CD4-positive, CD25-positive, alpha-beta regulatory T cell (primary cell): ENCODE measurements at places on chromosomes 4 and X.

- DNase-seq = no peak
Measured at GRCh38 chr4:6896035-6896434, 13.6 kb upstream of the TBC1D14 start.

DNA sequence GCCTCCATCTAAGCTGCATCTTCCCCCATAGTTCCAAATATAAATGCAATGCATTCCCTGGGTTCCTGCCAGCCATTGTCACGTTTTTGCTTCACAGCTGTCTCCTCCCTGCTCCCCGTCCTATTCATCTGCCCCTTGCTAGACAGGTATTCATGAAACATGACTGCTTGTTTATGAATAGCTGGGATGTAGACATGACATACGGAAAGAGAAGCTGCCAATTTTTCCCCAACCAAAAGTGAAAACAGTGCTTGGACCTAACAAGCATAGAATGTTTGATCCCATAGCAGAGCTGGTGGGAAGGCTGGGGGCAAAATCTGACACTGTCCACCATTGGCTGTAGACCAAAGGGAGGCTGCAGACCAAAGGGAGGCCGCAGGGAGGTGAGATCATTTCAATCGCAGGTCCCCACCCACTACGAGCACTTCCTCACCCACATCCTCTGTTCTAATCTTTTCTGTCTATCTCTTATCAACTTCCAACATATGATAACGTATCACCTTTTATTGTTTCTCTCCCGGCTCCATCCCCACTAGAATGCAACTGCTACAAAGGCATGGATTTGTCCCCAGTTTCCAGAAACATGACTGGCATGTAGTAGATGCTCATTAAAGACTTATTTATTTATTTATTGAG lies 8.5 kb upstream of the GYG2 start:
- no peak for DNase-seq

GRCh38 chr4:133145758-133146573 lies 3.1 kb upstream of the PCDH10 start:
- no peak for DNase-seq

- DNase-seq = no peak
Measured at GRCh38 chr4:185508181-185508580, 27.1 kb downstream of the PDLIM3 start.

GRCh38 chr4:6674500-6675149 lies 19.1 kb upstream of the S100P start:
- DNase-seq = peak; percentile 89

DNA sequence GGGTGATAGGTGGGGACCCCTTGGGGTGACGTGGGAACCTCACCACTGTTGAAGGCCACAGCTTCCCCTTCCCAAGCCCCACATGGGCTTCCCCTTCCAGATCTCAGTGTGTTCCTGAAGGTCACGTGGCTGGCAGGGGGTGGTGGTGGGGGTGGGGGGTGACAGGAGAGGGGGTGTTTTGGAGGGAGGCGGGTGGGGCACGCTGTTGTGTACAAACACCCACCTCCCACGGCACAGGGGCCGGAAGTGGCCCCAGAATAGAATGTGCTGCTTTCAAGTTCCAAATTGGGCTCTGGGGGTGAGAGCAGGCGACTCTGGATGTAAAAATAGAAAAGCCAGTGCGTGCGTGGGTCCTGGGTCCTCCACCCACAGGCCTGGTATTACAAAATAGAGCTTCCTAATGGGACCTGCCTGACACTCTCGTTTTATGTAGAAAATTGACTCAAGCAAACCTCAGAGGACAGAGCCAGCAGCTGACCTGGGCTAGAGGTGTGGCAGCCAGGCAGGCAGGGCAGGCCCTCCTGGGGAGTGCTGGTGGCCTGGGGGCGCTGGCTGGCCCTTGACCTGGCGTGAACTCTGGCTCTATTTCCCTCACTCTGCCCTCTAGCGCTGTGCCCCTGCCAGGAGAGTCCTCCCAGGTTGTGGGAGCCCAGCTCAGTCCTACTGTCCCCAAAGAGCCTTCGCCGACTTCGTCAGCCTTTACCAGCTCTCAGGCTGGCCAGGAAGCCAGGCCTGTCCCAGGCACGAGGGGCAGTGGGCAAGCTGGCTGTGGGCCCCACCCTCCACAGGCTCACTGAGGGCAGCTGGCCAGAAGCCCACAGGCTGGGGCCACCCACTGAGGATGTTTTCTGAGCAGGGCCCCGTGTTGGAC lies 5.4 kb upstream of the SH3BP2 start:
- DNase-seq = no peak

DNA sequence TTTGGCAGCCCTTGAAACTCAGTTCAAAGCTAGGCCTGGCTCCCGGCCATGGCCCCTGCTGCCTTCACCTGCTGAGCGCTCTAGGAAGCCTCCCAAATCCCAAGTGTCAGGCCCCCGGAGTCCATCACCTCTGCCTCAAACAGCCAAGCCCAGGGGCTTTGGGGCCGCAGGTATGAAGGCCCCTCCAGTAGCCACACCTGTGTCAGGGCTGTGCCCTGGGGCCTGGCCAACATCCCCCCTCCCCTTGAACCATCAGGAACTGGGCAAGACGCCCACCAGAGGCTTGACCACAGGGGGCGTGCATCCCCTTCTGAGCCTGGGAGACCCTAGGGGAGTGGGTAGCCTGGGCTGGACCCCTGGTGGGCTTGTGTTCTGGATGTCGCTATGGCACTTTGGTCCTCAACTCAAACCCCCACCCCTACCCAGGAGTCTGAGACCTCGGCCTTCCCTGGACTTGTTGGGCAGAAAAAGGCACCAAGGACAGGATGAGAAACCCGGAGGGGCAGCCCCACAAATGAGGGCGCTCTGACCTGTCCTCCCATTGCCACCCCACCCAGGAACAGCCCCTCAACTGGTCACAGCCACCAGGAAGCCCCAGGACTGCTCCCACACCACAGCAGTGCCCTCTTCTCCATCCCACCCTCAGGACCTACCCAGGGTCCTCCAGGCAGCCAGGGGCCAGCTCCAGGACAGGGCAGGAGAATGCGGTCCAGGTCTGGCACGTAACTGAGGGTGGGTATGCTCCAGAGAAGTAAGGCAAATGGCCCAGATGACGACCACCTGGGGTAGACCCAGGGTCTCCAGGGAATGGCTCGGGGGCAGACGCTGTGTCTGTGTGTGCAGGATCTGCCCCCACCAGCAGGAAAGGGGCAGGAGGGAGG lies 4.2 kb upstream of the SLBP start:
- DNase-seq = no peak

DNA sequence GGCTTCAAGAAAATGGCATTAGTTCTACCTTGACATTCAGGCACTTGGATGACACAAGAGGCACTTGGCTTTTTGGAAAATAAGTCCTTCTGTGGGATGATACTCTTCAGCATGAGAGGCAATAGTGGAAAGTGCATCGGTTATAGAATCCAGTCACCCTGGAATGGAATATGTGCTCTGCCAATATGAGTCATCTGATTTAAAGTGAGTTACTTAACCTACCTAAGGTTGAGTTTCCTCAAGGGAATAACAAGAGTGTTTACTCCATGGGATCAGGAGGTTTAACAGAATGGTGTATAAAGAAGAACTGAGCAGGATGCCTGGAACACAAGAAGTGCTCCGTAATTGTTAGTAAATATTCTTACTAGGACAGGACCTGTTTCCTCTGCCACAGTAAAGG lies 10.7 kb downstream of the SLC39A8 start:
- no peak for DNase-seq

GRCh38 chr4:48403779-48404178 lies 62.5 kb downstream of the SLAIN2 start:
- DNase-seq = no peak

DNA sequence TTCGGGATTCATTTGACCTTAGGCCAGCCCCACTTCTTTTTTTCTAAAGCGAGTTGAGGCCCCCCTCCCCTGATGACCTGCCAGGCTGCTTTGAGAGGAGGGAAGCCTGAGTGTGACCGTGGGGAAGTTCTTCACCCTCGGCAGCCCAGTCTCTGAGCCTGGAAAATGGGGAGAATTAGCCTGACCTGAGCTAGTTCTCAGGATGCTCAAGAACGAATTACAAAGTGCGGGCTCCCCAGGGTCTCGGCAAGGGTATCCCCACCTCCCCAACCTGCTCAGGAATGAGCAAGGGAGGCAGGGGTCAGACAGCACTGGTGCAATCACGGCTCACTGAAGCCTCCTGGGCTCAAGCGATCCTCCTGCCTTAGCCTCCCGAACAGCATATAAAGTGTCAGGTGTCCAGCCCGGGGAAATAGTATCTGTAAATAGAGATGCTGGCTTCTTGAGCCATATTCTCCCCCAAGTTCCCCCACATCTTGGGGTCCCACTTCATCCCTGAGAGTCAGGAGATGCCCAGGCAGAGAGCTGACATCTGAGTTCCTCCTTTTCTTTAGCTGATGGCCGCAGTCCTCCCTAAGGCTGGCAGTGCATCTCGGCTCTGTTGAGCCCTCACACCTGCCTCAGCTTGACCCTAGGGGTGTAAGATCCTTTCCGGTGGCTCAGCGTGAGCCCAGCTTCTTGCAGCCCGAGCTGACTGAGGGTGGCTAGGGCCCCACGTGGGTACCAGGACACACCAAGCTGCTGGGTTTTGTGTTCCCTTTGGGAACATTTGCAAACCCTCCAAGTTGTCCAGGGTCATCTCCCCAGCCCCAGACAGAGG lies 1.6 kb downstream of the DUSP9 start:
- no peak for DNase-seq

GRCh38 chr4:168557658-168558057 lies 60.8 kb downstream of the PALLD start:
- no peak for DNase-seq

DNA sequence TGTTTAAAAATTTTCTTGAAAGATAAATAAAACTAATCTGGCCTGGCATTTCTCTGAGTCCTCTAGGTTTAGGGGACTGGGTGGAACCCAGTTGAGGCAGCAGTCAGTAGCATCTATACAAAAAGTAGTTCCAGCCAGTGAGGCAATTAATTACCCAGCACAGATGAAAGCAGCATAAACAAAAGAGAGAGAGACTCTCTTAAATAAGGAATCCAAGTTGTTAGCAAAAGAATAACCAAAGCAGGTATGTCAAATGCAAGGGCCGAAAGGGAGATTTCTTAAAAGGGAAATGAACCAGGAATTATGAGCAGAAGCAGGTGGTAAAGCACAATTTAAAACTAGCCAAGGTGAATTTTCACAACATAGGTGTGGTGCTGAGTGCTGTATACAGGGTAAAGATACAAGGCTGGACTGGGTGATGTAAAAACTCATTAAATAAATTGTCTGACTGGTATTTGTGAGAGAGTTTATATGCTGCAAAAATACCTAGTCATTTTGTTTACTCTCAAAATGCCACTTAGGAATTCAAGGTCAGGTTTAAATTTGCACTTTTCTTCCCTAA lies 94.6 kb upstream of the GALNT7 start:
- no peak for DNase-seq

DNA sequence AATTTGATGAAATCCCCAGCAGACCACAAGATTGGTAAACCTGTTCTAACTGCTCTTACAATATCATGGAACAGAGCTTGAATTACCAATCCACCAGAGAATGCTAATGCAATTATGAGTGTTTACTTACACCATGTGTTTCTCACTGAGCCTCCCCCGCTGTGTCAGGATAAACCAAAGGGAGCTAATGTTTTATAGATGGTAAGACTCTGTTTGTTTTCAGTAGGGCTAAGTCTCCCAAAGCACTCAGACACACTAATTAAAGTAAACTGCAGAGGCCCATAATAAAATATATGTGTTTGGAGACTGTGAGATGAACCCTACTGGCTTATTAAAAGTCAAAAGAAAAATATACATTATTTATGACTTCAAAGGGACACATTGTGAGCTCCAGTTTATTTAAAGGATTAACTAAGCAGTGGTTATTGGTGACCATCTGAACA lies 261.7 kb upstream of the FAM241A start:
- DNase-seq = no peak

DNA sequence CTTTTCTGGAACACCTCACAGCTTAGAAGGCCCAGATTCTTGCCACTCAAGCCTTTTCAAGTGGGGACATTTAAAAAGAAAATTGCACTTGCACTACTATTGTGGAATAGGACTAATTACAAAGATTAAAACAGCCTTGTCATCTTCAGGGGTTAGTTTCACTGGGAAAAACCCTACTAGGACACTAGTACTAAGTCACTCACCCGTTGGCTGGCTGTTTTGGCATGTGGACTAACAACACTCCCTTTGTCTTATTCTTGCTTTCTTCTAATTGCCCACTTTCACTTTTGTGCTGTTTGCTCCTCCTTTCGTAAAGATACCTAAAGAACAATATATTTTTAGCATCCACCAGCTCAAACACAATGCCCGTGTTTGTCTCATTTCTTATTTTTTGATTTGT lies 200.9 kb upstream of the MID1 start:
- no peak for DNase-seq
